ENCODE measurements at places on chromosomes 16 and 17. TPM values are rescaled to one million over a fixed set of nuclear protein-coding genes. Genes with fewer than 3 reads are reported as not detected.

GRCh38 chr16:1407753-1408152 lies 6.8 kb downstream of the UNKL start:
- DNase-seq: no peak

GRCh38 chr17:34764716-34765115 lies 185.3 kb downstream of the TMEM132E start:
- no peak for DNase-seq

DNA sequence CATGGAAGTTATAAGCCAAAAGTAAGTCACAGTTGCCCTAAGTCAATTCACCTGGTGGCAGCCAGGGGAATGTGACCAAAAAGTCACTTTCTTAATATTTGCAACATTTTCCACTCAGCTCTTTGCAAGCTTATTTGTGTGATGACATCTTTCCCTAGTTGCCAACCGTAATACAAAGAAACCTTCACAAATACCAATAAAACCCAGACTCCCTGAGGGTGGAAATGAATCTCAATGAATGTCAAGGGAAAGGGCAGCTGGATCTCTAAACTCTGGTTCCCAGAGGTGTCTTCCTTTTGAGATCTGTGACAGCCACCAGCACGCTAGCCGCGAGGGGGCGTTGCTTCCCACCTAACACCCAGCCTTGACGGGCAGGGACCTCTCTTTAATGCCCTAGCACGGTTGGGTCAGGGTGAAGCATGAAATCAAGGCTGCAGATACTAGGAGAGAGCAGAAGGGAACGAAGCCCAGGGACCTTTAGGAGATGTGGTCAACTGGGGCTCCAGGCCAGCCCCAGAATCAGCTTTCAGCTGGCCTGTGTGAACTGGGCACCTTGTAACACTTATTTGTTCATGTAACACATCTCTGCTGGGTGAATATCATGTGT lies 82.2 kb downstream of the CMC2 start:
- peak; percentile 41 for DNase-seq

DNA sequence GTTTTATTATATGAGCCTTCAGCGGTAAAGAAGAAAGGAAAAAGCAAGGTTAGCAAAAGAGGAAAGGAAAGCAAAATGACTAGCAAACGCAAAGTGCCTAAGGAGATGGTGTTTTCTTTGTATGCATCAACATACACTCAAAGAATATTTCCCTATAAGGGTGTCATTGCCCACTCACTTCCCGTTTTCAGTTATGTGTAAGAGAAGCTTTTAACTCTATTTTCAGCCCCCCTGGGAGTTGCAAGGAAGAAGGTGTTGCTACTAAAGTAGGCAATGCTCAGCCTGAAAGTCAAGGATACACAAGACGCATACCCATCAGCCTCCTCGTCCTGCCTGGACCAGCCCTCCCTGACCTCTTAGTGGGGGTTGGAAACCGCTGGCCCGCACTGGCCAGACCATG lies 267.7 kb upstream of the ZFHX3 start:
- DNase-seq: no peak

TMEM238L gene
- polyA plus RNA-seq: 3.2 TPM

CACNG3 gene
- not detected for polyA plus RNA-seq

Measured in kidney (tissue), 22 donors.